Fibroblast of upper back skin (primary cell): ENCODE measurements at places on chromosomes 4 and X.

GRCh38 chr4:106967892-106968291, 68.2 kb downstream of the DKK2 start:
- no peak for DNase-seq

- DNase-seq = no peak
Observed at GRCh38 chrX:131675596-131676194, 131.8 kb downstream of the OR13H1 start.

- no peak for DNase-seq
Observed at GRCh38 chr4:17718471-17718870, 63.0 kb downstream of the FAM184B start.

- no peak for DNase-seq
Observed at GRCh38 chr4:105417624-105418023, 56.2 kb downstream of the PPA2 start.

DNA sequence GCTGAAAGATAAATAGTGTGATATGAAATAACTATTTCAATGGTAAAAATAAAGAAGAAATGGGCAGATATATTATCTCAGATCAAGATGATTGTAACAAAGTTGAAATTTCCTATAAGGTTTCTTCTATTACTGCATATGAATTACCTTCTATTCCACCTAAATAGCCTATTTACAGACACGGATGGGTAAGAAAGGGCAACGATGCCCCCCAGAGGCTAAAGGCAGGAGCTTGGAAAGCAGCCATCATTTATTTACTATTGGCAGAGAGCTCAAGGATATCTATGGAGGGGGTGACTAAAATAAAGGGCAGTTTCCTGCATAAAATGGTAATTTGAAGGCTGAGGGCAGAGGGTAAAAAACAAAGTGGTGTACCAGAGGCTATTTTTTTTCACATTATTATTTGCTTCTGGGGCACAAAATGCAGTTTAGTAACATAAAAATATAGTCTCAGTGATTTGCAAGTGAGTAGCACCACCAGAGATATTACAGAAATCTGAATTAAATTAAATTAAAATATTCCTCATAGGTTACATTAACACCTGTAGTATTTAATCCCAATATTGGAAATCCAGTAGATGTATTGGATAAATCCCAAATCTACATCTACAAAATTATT, 123.1 kb downstream of the BTC start:
- peak; percentile 68 for DNase-seq
